CD4-positive, alpha-beta T cell treated with Interleukin-17A for 4 hours (primary cell): ENCODE measurements at places on chromosomes 4 and X.

- no peak for DNase-seq
Observed at GRCh38 chrX:50705042-50705441, 109.0 kb downstream of the SHROOM4 start.

- no peak for DNase-seq
Observed at GRCh38 chr4:71827826-71828225, 43.9 kb upstream of the GC start.

- no peak for DNase-seq
Observed at GRCh38 chrX:125769628-125770027, 396.5 kb downstream of the DCAF12L2 start.

GRCh38 chr4:182240161-182241130 is 2.8 kb upstream of the TENM3 start:
- no peak for DNase-seq
